ENCODE measurements at places on chromosomes 13 and 19. TPM values are rescaled to one million over a fixed set of nuclear protein-coding genes. Genes with fewer than 3 reads are reported as not detected.

The ANGPTL4 gene
- 1.2 TPM for total RNA-seq

The ZNF541 gene
- total RNA-seq, result not detected

The NFIX gene
- 135 TPM for total RNA-seq

The ZNF536 gene
- total RNA-seq, result 1.1 TPM

The NAA16 gene
- total RNA-seq, result 9.6 TPM

The BRCA2 gene
- 2.7 TPM for total RNA-seq

The CYP4F22 gene
- total RNA-seq, result not detected

The ZNF426 gene
- total RNA-seq, result 30.5 TPM

The GJA3 gene
- total RNA-seq, result 0.16 TPM

The C1QTNF9B gene
- total RNA-seq, result not detected

The ZNF382 gene
- 12.9 TPM for total RNA-seq

The RGCC gene
- 151 TPM for total RNA-seq

The TEX101 gene
- total RNA-seq, result not detected

The GADD45GIP1 gene
- 12.0 TPM for total RNA-seq

The GGN gene
- 1.2 TPM for total RNA-seq

The C19orf18 gene
- total RNA-seq, result not detected

The SCN1B gene
- 3.4 TPM for total RNA-seq

The DPRX gene
- total RNA-seq, result not detected

The KIR2DL1 gene
- not detected for total RNA-seq

The RPL13A gene
- 1,679 TPM for total RNA-seq

The PSG6 gene
- total RNA-seq, result not detected

The ZNF568 gene
- total RNA-seq, result 16.5 TPM

The AMER2 gene
- not detected for total RNA-seq

The NXNL1 gene
- not detected for total RNA-seq

The CEACAM8 gene
- not detected for total RNA-seq

The ZNF681 gene
- 0.61 TPM for total RNA-seq

The ZNF112 gene
- total RNA-seq, result 9.1 TPM

The ZNF420 gene
- total RNA-seq, result 8.9 TPM

The KLC3 gene
- 0.32 TPM for total RNA-seq

The ATCAY gene
- total RNA-seq, result not detected

The PALM3 gene
- total RNA-seq, result 0.32 TPM

The PSG11 gene
- not detected for total RNA-seq

The ZNF793 gene
- total RNA-seq, result 5.0 TPM

The KLK14 gene
- total RNA-seq, result not detected

The GAPDHS gene
- not detected for total RNA-seq

The TTC9B gene
- not detected for total RNA-seq

The CDADC1 gene
- total RNA-seq, result 2.4 TPM

The FCHO1 gene
- 0.32 TPM for total RNA-seq

The KCNJ14 gene
- total RNA-seq, result 0.81 TPM

The PLIN4 gene
- total RNA-seq, result under 0.01 TPM

The SPIB gene
- not detected for total RNA-seq

The NCAN gene
- total RNA-seq, result not detected

The CCNA1 gene
- total RNA-seq, result not detected

The ZNF823 gene
- 4.3 TPM for total RNA-seq

The MRPL57 gene
- total RNA-seq, result 12.3 TPM

The ELOF1 gene
- 30.8 TPM for total RNA-seq

The TMEM86B gene
- 3.6 TPM for total RNA-seq

The ZNF600 gene
- 6.3 TPM for total RNA-seq

The CD22 gene
- total RNA-seq, result not detected

The ATXN8OS gene
- total RNA-seq, result not detected

The TMEM221 gene
- total RNA-seq, result 0.12 TPM

The DMKN gene
- total RNA-seq, result 9.2 TPM

The ZNF667 gene
- total RNA-seq, result 3.9 TPM

The ZNF610 gene
- 2.6 TPM for total RNA-seq

The TIMM44 gene
- 52.4 TPM for total RNA-seq

The KLF1 gene
- not detected for total RNA-seq

The ARRDC5 gene
- total RNA-seq, result 0.49 TPM

Measured in hair follicle dermal papilla cell (primary cell).